ENCODE measurements at places on chromosomes 12 and 14.

- DNase-seq, result peak; percentile 95
Measured at GRCh38 chr12:6069437-6070093, 54.9 kb downstream of the VWF start.

DNA sequence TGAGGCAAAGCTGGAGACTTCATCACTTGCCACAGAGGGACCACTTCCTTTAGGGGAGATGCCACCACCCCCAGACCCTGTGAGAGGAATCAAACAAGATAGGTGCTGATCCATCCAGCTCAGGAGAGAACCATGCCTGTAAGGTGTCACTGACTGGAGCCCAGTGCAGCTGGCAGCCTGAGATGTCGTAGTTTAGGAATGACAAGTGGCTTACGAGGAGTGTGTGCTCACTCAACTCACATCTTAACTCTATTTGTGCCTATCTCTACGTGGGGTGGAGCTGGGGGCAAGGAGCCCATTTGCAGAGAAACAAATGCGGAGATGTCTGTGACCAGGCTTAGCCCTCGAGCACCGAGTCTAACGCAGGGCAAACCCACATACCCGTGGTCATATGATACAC lies 25.8 kb downstream of the CHFR start:
- DNase-seq, result no peak

DNA sequence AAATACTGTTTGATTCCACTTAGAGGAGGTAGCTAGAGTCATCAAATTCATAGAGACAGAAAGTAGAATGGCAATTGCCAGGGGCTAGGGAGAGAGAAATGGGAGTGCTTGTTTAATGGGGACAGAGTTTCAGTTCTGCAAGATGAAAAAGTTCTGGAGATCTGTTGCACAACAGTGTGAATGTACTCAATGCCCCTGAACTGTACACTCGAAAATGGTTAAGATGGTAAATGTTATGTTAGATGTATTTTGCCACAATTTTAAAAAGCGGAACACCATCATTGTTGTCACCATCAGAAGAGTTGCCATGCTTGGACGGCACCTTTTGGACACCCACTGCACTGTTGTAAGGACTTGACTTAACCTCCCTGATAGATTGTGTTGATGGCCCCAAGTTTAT lies 106.9 kb downstream of the SCARB1 start:
- no peak for DNase-seq

- DNase-seq, result peak; percentile 52
Measured at GRCh38 chr14:21498540-21499526, 12.3 kb downstream of the METTL3 start.

GRCh38 chr12:2963154-2963759 lies 4.1 kb downstream of the TEAD4 start:
- DNase-seq, result no peak

DNA sequence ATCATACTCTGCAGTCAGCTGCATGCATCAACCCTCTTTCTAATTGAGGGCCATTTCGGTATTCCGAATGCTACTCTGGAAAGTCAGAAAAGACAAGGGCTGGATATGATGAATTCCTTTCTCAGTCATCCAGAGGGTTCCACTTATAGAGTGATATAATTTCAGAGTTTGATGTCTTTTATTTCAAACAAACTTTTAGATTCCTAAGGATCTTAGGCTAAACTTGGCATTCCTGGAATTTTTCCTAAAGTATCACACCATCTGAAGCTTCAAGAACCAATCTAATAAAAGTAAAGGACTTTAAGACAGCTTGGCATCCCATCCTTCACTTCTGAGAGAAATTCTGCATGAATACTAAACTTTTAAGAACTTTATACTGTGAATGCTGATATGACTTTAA lies 69.3 kb upstream of the KCNJ8 start:
- no peak for DNase-seq

- DNase-seq, result no peak
Measured at GRCh38 chr14:55097881-55098560, 31.0 kb upstream of the LGALS3 start.

DNA sequence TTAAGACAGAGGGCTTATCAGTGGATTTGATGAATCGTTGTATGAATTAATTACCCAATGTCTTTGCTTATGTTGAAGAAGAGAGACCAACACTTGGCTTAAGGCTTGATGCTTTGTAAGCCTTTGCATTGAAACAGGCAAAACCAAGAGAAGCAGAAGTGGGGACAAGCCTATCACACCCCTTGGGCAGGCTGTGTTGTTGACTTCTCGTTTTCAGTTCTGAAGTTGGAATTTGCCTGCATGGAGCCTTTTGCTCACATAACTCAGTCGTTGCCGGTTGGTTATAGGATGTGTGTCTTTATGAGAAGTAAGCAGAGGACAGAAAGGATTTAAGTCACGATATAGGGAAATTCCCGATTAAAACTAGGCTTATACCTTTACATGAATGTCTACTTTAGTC lies 94.7 kb downstream of the CCDC92 start:
- no peak for DNase-seq

- DNase-seq, result peak; percentile 15
Measured at GRCh38 chr12:77070800-77071449, 5.6 kb upstream of the E2F7 start.
